ENCODE measurements at places on chromosomes 13 and 19.

DNA sequence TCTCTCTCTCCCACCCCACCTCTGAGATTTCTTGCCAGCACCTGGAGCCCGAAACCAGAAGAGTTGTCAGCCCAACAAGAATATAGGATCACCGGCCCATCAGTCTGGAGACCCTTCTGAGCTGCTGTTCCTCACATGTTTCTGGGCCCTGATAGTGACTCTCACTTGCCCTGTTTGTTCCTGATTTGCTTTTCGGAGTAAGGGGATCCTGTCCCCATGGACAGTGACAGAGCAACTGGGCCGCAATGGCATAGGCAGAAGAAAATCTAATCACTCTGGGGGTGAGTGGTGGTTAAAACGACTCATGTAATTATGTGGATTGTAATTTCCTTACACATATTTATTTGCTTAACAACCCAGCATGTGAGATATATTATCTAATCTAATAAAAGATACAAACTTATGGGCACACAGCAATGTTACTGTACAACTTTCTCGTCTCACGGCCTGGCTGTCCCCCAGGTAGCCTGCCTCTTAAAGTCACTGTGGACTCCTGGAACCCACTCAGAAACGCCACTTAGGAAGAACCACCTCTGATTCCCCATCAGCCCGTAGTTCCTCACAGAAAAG lies 663 bp upstream of the SMAD9 start:
- no peak for DNase-seq

GRCh38 chr19:307793-308420 lies 16.7 kb upstream of the PLPP2 start:
- DNase-seq: no peak

DNA sequence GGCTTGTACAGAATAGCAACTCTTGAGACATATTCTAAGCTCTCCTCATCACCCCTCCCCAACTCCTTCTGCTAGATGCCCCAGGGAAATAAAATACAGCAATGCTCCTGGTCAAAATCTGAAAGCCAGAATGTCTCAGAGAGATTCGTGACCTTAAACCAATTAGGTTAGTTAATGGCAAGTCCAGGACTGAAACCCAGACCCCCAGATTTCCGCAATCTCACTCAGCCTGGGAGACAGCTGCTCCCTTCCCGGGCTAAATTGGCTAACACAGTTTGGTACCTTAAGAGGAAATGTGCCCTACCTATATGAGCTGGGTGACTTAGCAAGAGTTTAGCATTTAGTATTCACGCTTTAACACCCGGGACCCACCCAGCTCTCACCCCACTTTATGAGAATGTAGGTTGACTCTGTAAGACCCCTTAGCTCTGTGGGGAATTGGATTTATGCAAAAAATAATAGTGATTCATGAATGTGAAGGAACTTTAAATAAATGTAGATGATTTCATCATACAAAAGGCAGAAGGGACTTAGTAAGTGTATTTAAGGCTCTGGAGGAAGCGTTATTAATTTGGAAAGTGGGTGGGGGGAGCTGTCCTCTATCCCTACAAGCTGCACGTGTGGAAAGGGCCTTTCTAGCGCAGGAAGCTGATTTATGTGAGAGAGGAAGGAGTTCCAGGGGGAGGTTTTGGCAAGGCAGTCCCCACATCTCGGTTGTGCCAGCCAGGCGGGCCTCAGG lies 1.1 kb downstream of the DLEU7 start:
- DNase-seq: no peak

DNA sequence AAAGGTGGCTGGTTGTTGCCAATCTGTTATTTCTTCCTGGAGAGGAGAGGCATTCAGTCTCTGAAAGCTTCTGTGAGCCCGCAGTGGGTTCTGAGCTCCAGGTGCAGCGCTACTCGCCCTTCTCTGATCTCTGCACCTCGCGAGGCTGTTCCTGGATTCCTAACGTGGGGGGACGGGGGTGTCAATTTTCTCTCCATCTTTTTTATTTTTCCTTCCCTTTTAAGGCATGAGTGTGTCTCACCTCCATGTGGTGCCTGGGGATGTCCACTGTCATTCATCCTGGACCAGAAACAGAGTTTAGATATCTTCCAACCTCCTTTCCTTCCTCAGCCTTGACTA lies 626 bp downstream of the ZNF233 start:
- no peak for DNase-seq

GRCh38 chr19:36524617-36525016 lies 3.5 kb downstream of the ZNF260 start:
- DNase-seq: no peak

DNA sequence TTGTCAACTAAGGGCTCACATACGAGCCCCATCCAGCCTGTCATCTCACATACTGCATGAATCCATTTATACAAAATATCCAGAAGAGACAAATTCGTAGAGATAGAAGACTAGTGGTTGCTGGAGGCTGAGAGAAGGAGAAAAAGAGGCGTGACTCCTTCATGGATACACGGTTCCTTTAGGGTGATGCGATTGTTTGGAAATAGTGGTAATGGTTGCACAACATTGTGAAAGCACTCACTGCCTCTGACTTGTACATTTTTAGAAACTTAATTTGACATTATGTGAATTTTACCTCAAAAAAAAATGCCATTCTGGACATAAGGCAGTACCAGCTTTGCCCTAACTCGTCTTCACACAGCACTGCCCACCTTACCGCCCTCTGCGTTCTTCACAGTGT lies 27.3 kb downstream of the IGFL1 start:
- DNase-seq: no peak

GRCh38 chr13:101144808-101145419 lies 271.4 kb downstream of the NALCN start:
- no peak for DNase-seq

GRCh38 chr19:16244091-16244490 lies 46.4 kb downstream of the AP1M1 start:
- no peak for DNase-seq

- DNase-seq: no peak
Measured at GRCh38 chr13:106530171-106530851, 5.2 kb downstream of the EFNB2 start.

DNA sequence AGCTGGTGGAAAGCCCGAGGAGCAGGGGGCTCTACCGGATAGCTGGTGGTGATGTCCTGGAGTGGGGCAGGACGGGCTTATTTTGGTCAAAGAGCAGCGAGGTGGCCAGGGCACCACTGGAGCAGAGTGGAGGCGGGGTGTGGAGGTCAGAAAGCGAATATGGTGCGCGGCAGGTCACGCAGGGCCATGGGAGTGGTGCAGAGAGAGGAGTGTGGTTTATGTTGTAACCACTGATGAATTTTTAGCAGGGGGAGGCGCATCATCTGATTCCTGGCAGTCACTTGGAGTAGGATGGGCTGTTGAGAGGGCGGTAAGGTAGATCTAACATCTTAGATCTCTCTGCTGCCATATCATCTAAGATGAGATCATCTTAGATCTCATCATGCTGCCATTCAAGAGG lies 1.4 kb upstream of the ZNF414 start:
- no peak for DNase-seq

DNA sequence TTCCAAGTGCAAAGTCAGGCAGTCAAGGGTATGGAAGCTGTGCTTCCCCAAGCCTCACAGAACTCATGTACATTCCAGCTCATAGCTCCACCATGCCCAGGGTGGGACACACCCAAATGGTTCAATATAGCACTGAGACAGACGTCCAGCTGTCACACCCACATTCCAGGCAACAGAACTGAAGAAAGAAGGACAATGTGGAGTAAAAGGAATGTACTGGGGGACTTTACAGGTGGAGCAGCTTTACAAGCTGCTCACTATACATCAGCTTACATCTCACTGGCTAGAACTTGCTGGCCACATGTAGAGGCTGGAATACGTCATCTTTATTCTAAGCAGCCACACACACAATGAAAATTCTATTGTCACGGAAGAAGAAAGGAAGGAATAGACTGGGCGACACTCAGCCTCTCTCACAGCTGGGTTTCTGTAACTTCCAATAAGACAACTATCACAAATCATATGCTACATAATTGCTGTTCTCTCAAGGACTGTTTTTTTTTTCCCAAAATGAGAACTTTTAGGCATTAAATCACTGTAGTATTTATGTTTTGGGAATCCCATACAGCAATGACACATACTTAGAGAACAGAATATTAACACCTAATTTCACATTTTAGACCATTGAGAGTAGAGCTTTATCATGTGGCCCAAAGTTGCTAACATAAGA lies 86.1 kb downstream of the KLF12 start:
- no peak for DNase-seq

GRCh38 chr19:35539314-35539713 lies 6.1 kb downstream of the GAPDHS start:
- DNase-seq: no peak

GRCh38 chr13:93794197-93794885 lies 567.7 kb downstream of the GPC6 start:
- no peak for DNase-seq

DNA sequence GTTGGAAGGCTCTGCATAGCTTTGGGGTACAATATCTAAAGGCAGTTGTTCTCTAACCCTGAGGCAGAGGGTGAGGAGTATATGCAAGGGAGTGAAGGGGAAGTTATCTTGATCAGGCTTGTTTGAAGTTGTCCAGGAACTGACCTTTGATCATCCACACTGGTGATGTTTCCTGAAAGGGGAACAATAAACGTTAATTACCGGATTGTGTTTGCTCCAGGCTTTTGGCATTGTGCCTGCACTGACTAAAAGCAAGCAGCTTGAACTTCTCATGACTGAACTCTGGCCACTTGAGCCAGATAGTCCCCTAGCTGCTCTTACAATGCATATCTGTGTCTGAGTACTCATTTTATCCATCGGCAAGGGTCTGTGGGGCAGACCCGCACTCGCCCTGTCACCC lies 27.0 kb upstream of the ZNF726 start:
- no peak for DNase-seq

DNA sequence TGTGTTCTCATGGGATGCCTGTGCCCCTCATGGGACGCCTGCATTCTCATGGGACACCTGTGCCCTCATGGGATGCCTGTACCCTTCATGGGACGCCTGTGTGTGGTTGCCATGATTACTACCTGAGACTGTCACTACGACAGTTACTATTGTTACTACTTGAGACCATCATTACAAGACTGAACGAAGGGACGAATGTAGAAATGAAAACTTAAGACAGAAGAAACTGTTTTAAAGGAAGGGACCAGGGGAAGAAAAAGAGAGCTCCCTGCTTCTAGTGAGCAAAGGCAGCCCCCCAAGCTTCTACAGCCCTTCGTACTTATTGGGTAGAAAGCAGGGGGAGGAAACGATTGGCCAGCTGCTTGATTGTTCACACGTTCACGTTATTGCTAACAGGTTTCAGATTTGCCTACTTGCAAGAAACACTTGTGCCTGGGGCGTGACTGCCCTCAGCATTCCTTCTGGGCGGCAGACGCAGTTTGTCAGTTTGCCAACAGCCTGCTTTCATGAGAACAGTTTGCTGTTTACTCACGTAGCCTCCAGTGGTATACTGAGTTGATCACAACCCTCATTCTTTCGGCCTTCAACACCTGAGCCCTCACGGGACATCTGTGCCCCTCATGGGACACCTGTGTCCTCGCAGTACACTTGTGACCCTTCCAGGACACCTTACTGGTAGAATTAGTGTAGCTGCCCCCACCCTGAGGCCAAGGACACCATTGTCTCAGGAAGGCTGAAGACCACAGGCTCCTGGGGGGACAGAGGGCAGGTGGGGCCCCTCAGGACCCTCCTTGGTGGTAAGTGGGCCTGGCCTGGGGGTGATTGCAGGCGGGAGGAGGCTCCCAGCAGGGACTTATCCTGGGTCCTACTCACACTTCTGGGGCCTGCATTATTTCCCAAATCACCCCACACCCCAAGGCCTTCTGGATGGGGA lies 2.5 kb upstream of the S1PR4 start:
- DNase-seq: no peak

DNA sequence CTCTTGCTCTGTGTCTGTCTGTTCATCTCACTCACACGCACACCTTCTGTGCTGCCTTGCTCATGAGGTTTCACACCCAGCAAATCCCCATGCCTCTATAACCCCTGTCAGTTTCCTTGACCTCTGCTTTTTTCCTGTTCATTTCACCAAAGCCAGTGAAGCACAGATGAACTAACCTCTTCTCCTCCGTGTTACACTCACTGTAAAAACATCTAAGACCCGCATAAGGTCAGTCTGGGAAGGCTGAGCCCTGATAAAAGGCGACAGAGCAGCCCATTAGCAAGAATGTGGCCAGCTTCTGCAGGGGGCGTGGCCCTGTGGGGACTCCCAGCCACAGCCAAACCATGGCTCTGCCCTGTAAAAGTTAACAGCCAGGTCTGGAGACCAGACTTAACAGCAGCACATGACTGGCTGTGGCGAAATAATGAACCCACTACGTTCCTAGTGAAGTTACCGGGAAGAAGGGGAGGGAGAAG lies 42.8 kb upstream of the NPAS1 start:
- DNase-seq: no peak

GRCh38 chr13:27442797-27443196 lies 7.6 kb downstream of the MTIF3 start:
- no peak for DNase-seq

- no peak for DNase-seq
Measured at GRCh38 chr19:17471410-17472125, 1.2 kb downstream of the SLC27A1 start.

DNA sequence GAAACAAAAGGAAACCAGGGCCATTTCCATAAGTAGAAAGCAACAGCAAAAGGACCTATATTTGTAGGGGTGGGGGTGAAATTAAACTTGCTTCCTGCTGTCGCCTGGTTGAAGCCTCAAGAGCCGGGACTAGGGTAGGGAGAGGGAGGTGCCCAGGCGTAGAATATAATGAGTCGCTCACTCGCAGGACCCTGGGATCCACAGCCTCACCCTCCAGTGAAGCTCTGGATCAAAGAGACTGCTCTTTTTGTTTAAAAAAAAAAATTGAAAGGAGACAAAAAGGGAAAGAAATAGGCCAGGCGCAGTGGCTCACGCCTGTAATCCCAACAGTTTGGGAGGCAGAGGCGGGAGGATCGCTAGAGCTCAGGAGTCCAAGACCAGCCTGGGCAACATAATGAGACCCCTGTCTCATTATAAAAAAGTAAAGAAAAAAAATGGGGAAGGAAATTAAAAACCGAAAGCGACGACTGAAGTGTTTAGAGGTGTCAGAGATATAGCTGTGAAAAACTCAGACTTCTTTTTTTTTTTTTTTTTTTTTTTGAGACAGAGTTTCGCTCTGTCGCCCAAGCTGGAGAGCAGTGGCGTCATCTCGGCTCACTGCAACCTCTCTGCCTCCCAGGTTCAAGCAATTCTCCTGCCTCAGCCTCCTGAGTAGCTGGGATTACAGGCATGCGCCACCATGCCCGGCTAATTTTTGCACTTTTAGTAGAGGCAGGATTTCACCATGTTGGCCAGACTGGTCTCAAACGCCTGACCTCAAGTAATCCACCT lies 10.9 kb upstream of the ADGRE5 start:
- DNase-seq: no peak

- no peak for DNase-seq
Measured at GRCh38 chr19:10251792-10252694, at the start of gene MRPL4. MRPL4 (plus strand) TSS chr19:10252214; CDS start chr19:10252254, 40 bp downstream.

GRCh38 chr13:46543287-46543686 lies 9.7 kb upstream of the LRCH1 start:
- DNase-seq: no peak
